GM12891 (cell line): ENCODE measurements at places on chromosomes 1 and 21.

GRCh38 chr1:55481634-55482033, 266.5 kb upstream of the USP24 start:
- DNase-seq: no peak

- DNase-seq: no peak
These were observed 588.3 kb downstream of the LMO4 start for GRCh38 chr1:87916965-87917364.

- DNase-seq: no peak
These were observed 136.1 kb downstream of the TNFSF18 start for GRCh38 chr1:172914501-172915144.

DNA sequence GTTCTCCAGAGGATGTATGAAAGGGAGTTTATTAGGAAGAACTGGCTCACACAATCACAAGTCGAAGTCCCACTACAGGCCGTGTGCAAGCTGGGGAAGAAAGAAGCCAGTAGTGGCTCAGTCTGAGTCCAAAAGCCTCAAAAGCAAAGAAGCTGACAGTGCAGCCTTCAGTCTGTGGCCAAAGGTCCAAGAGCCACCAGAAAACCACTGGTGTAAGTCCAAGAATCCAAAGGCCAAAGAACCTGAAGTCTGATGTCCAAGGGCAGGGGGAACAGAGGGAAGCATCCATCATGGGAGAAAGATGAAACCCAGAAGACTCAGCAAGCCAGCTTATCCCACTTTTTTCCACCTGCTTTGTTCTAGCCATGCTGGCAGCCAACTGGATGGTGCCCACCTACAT, 21.4 kb upstream of the CEP350 start:
- DNase-seq: no peak

GRCh38 chr1:148296511-148296910, 144.4 kb upstream of the NBPF11 start:
- DNase-seq: no peak

DNA sequence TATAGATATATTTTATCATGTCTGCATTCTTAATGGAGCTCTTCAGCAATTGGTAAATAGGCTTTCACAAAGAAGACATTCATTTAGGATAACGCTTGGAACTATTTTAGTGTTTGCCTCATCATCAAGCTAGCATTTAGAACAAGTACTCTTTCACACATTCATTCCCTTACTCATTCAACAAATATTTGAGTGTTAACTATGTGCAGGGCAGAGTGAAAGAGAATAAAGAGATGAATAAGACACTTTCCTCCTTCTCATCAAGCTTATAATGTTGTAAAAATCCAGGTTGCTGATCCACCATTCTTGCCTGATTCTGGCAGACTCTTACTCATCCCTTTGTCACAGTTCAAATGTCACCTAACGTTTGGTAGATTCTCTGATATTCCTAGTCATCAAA, 386.3 kb upstream of the BEND5 start:
- no peak for DNase-seq

DNA sequence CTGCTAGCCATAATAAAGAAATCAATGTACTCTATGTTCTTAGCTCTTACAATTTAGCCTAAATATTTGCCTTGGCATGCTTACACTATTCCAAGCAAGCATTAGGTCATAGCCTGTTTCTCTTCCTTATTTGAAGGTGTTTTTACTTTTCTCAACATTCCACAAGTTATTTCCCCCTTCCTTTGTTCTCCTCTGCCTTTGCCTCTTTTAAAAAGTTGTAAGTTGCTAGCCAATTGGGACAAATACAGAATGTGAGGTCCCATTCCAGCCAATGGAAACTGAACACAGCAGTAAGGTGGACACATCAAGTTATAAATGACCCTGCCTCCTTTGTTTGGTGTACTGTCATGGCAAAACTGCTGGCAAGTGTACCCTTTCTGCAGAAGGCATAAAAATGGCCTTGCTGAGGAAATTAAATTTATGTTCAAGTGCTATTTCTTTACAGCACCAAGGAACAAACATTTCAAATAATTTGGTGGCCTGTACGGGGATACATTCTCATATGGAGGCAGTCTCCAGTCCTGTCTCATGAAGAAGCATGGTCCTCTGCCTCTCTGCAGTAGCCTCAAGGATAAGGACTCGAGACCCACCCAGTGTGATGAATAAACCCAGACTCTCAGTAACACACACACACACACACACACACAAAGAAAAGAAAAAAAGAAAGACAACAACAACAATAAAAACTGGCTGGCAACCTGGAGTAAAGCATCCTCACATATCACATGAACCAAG, 28.8 kb upstream of the FMO1 start:
- DNase-seq: no peak

- DNase-seq: no peak
These were observed 168.9 kb downstream of the LMO4 start for GRCh38 chr1:87497380-87498203.
